H9 (cell line): ENCODE measurements at places on chromosomes 7 and 10.

DNA sequence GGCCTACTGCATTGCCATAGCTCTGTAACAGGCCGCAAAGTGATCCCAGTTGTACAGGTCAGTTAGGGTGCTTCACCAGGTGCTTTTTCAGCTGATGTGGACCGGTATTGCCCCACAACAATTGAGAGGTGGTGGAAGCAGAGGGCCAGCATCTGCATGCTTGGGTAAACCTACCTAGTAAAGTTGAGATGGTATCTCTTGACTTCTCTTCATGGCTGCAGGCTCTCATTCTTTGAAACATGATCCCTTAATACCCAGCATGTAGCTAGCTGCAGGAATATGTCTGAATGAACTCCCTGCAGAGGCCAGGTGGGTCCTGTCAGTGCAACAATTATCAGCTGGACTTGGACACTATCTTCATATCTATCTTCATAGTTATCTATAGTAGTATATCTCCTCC is 60.7 kb upstream of the CCDC6 start:
- H3K4me3 ChIP-seq: no peak overlapping the region
- no peak for DNase-seq
- peaks cover 7% of the 10 kb centered on the region; the same call in 1 of the 2 replicates for H3K4me1 ChIP-seq

GRCh38 chr10:4883079-4883739 is 57.2 kb downstream of the AKR1E2 start:
- no peaks in the 10 kb centered on the region for H3K27me3 ChIP-seq
- H3K36me3 ChIP-seq: peaks cover 7% of the 10 kb centered on the region
- no peaks in the 10 kb centered on the region for H3K4me1 ChIP-seq
- no peak overlapping the region for H3K27ac ChIP-seq
- H3K4me3 ChIP-seq: no peak overlapping the region

DNA sequence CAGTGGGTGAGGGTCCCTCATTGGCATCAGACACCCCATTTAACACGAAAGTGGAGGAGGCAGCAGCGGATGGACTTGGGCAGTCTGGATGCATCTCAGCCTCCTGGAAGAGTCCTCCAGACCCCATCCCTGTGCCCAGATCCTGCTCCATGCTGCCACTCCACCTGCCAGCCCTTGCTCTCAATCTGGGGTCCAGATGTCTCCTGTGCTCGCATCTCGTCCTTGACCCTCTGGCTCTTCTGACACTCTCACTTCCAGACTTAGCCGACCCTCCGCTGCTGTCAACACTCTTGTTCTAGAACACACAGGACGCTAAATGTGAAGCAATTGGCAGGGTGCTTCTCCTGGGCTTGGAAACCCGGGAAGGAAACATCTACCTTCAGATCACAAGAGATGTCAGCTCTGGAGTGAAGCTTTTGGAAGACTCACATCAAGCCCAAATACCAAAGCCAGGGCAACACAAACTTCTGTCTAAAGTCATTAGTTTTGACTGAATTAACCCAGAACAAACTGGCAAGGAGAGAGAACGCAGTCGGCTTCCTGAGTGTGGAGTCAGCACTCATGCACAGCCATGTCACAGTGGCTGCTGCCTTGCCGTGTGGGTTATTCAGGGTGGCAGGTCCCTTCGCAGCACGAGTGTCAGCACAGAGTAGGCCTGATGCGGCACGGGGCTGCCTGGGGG is 379.1 kb downstream of the TCERG1L start:
- no peak overlapping the region for H3K27ac ChIP-seq
- peak; percentile 15 for DNase-seq
- no peaks in the 10 kb centered on the region for H3K27me3 ChIP-seq
- H3K4me3 ChIP-seq: no peak overlapping the region

DNA sequence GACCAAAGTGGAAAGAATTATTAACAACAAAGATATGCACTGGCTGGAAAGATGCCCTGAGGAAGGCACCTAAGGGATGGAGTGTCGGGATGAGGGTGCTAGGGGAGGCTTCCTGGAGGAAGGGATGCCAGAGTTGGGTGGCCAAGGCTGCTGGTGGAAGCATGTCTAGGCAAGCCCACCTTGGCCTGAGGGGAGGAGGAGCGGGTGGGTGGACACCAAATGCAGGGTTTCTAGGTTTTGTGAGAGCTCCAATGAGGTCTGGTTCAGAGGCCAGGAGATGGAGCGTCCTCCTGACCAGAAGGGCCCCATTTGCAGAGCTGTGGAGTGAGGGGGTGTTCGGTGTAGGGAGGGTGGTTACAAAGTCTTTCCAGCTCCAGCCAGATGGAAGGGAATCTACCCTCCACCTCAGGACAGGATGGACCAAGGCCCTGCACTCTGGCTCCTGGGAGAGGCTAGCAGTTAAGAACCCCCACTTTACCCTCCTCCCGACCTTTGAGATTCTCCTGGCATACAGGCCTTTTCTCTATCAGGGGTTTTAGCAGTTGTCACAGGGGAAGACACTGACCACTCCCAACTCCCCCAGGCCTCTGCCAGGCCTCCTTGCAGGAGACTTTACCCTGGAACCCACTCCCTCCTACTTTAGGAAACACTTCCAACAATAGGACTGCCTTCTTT is 3.0 kb upstream of the DDIT4 start:
- H3K4me3 ChIP-seq: no peak overlapping the region
- peaks cover 13% of the 10 kb centered on the region for H3K36me3 ChIP-seq
- H3K27ac ChIP-seq: no peak overlapping the region
- no peaks in the 10 kb centered on the region for H3K27me3 ChIP-seq
- H3K4me1 ChIP-seq: peaks cover 6% of the 10 kb centered on the region; the same call in 1 of the 2 replicates

DNA sequence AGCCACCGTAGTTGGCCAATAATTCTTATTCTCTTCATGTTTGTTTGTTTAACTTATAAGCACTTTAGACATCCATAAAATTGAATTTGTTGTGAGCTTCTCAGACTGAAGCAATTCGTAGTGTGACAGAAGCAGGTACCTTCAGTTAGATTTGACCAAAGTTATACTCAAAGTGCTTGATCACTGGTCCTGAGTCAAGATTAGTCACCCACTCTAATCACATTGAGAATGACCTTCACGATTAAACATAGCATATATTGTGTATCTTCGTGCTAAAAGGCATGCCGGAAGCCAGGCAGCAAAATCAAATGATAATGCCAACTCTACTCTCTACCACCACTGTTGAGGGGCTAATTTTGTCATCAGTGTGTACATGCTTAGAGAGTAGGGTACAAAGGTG is 763.7 kb upstream of the MBL2 start:
- no peak for DNase-seq
- no peak overlapping the region for H3K4me3 ChIP-seq
- H3K27ac ChIP-seq: no peak overlapping the region
- no peaks in the 10 kb centered on the region for H3K4me1 ChIP-seq
- H3K27me3 ChIP-seq: no peaks in the 10 kb centered on the region
- H3K36me3 ChIP-seq: peaks cover 7% of the 10 kb centered on the region

GRCh38 chr7:15424468-15424867 is 137.3 kb downstream of the AGMO start:
- no peaks in the 10 kb centered on the region for H3K4me1 ChIP-seq
- H3K27ac ChIP-seq: no peak overlapping the region
- H3K27me3 ChIP-seq: no peaks in the 10 kb centered on the region

- no peaks in the 10 kb centered on the region for H3K27me3 ChIP-seq
- H3K36me3 ChIP-seq: no peaks in the 10 kb centered on the region
- no peaks in the 10 kb centered on the region for H3K4me1 ChIP-seq
- no peak overlapping the region for H3K27ac ChIP-seq
- no peak overlapping the region for H3K4me3 ChIP-seq
- no peak for DNase-seq
These were observed 9.2 kb downstream of the EGFR start for GRCh38 chr7:55028011-55028410.

GRCh38 chr10:73408978-73409521 is 4.8 kb downstream of the ANXA7 start:
- H3K36me3 ChIP-seq: peaks cover 13% of the 10 kb centered on the region
- no peak for DNase-seq
- no peaks in the 10 kb centered on the region for H3K4me1 ChIP-seq
- no peak overlapping the region for H3K4me3 ChIP-seq
- no peaks in the 10 kb centered on the region for H3K27me3 ChIP-seq

GRCh38 chr7:121420976-121421375 is 24.9 kb upstream of the FAM3C start:
- no peaks in the 10 kb centered on the region for H3K4me1 ChIP-seq
- no peak overlapping the region for H3K27ac ChIP-seq
- no peak for DNase-seq
- no peaks in the 10 kb centered on the region for H3K27me3 ChIP-seq

DNA sequence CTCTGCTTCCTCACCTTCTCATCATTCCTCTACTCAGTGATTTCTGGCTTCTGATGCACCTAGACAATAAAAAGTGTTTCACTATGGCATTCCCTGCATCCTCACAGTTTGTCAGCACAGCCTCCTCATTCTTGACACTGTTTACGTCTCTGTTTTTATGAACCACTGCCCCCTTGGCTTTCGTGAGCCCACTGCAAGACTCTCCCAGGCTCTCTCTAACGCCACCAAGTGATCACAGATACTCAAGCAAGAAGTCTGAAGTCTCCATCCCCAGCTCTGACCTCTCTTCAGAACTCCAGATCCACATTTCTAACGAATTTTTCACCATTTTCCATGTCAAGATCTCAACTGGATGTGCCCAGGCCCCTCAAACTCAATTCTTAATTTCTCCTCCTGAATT is 8.9 kb downstream of the SLC16A9 start:
- no peaks in the 10 kb centered on the region for H3K27me3 ChIP-seq
- H3K36me3 ChIP-seq: peaks cover 49% of the 10 kb centered on the region
- H3K4me1 ChIP-seq: no peaks in the 10 kb centered on the region
- DNase-seq: peak; percentile 62
- no peak overlapping the region for H3K27ac ChIP-seq
- no peak overlapping the region for H3K4me3 ChIP-seq

GRCh38 chr7:50628434-50629084 is 63.4 kb upstream of the DDC start:
- H3K27me3 ChIP-seq: no peaks in the 10 kb centered on the region
- peaks cover 15% of the 10 kb centered on the region for H3K36me3 ChIP-seq
- peaks cover 2% of the 10 kb centered on the region; the same call in 1 of the 2 replicates for H3K4me1 ChIP-seq

GRCh38 chr7:155509725-155510551 is 36.4 kb downstream of the CNPY1 start:
- no peak overlapping the region for H3K27ac ChIP-seq
- peak; percentile 87 for DNase-seq
- peaks cover 2% of the 10 kb centered on the region for H3K4me1 ChIP-seq
- H3K4me3 ChIP-seq: peak overlapping the region; percentile 82

- peaks cover 9% of the 10 kb centered on the region for H3K36me3 ChIP-seq
- H3K4me1 ChIP-seq: no peaks in the 10 kb centered on the region
- H3K27ac ChIP-seq: no peak overlapping the region
- no peak for DNase-seq
- H3K4me3 ChIP-seq: no peak overlapping the region
- H3K27me3 ChIP-seq: no peaks in the 10 kb centered on the region
These were observed 190.9 kb downstream of the RNLS start for GRCh38 chr10:88392222-88392621.

GRCh38 chr7:18610331-18610948 is 114.9 kb downstream of the HDAC9 start:
- DNase-seq: peak; percentile 42
- no peaks in the 10 kb centered on the region for H3K4me1 ChIP-seq
- no peak overlapping the region for H3K4me3 ChIP-seq
- no peak overlapping the region for H3K27ac ChIP-seq
- H3K27me3 ChIP-seq: no peaks in the 10 kb centered on the region

- H3K4me1 ChIP-seq: no peaks in the 10 kb centered on the region
- H3K36me3 ChIP-seq: no peaks in the 10 kb centered on the region
- H3K4me3 ChIP-seq: no peak overlapping the region
- no peaks in the 10 kb centered on the region for H3K27me3 ChIP-seq
- DNase-seq: no peak
These were observed 134.9 kb downstream of the TNS3 start for GRCh38 chr7:47446871-47447466.

GRCh38 chr7:27295236-27295635 is 52.6 kb downstream of the EVX1 start:
- H3K27me3 ChIP-seq: no peaks in the 10 kb centered on the region
- H3K36me3 ChIP-seq: no peaks in the 10 kb centered on the region
- no peak for DNase-seq
- H3K4me3 ChIP-seq: no peak overlapping the region

- peak; percentile 14 for DNase-seq
- H3K27ac ChIP-seq: no peak overlapping the region
- H3K4me1 ChIP-seq: no peaks in the 10 kb centered on the region
- H3K27me3 ChIP-seq: no peaks in the 10 kb centered on the region
- peaks cover 2% of the 10 kb centered on the region; the same call in 1 of the 3 replicates for H3K36me3 ChIP-seq
These were observed 302.2 kb downstream of the RPS24 start for GRCh38 chr10:78335691-78336401.

GRCh38 chr7:98584830-98585229 is 32.3 kb upstream of the NPTX2 start:
- no peaks in the 10 kb centered on the region for H3K4me1 ChIP-seq
- no peak overlapping the region for H3K27ac ChIP-seq
- DNase-seq: no peak
- no peaks in the 10 kb centered on the region for H3K27me3 ChIP-seq
